ENCODE measurements at places on chromosomes 1 and 21. TPM values are rescaled to one million over a fixed set of nuclear protein-coding genes. Genes with fewer than 3 reads are reported as not detected.

DNA sequence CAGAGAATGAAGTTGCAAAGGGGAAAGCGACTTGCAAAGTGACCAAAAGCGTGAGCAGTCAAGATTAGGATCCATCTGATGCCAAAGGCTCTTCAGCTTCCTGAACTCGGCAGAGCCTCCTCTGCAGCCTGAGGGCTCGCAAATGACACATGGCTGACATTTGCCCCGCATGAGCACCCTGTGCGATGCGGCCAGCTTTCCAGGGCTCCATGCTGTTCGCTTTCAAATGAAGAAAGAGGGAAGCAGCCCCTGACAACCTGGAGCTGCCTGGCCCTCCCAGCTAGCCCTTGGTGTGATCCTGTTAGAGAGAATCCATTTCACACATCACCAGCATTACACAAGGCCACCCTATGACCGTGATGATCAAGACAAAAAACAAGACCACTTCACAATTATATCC, 20.2 kb upstream of the FAM131C start:
- H3K4me3 ChIP-seq, result no peak overlapping the region
- H3K4me1 ChIP-seq, result no peaks in the 10 kb centered on the region
- no peak overlapping the region for H3K27ac ChIP-seq
- H3K36me3 ChIP-seq, result no peaks in the 10 kb centered on the region
- DNase-seq, result no peak
- H3K27me3 ChIP-seq, result no peaks in the 10 kb centered on the region

DNA sequence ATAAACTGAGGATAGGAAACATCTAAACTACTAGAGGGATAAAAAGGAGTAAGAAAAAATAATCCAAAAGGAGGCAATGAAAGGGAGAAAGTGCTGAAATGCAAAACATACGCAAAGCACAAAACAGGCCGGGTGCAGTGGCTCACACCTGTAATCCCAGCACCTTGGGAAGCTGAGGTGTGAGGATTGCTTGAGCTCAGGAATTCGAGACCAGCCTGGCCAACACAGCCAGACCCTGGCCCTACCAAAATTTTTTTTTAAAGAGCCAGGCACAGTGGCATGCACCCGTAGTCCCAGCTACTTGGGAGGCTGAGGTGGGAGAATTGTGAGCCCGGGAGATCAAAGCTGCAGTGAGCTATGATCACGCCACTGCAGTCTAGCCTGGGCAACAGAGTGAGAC, 10.5 kb downstream of the SPOCD1 start:
- no peak overlapping the region for H3K27ac ChIP-seq
- H3K36me3 ChIP-seq, result no peaks in the 10 kb centered on the region
- H3K27me3 ChIP-seq, result no peaks in the 10 kb centered on the region
- H3K4me3 ChIP-seq, result no peak overlapping the region
- no peak for DNase-seq

DNA sequence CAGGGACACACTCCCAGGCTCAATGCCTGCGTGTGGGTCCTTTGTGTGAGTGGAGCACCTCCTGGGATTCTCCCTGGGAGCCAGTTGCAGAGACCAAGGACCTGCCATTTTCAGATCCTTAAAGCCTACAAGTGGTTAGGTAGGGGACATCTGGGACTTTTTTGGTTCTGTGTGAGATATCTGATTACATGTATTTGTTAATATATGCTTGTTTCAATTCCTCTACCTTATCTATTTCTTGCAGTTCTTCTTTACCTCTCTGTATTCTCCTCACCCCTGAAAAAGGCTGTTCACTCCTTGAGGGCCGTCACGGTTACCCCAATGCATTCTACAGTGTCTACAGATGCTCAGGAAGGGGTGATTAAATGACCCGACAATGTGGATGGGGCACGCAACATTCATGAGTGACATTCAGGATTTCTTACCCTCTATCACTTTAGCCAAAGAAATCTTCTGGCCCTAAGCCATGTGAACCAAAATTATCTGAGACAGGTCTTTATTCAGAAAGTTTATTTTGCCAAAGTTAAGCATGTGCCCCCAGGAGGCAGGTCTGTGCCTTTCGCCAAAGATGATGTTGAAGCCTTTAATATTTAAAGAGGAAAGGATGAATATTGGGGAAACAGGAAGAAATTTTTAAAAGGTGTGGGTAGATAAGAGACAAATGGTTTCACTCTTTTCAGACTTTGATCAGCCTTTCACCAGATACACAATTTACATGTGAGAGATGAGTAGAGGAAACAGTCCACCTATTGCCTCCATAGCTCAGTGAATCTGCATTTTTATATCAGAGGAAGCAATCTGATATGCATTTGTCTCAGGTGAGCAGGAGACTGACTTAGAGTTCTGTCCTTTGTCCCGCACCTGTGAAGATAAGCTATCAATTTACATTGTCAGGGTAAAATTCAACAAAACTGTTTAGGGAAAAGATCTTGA, 44.6 kb upstream of the MPZL1 start:
- no peak overlapping the region for H3K4me3 ChIP-seq
- peaks cover 57% of the 10 kb centered on the region for H3K36me3 ChIP-seq
- peaks cover 65% of the 10 kb centered on the region for H3K4me1 ChIP-seq
- H3K27ac ChIP-seq, result peak overlapping the region; percentile 6
- H3K27me3 ChIP-seq, result no peaks in the 10 kb centered on the region

- no peaks in the 10 kb centered on the region for H3K36me3 ChIP-seq
- H3K4me3 ChIP-seq, result no peak overlapping the region
- no peak overlapping the region for H3K27ac ChIP-seq
- no peak for DNase-seq
Measured at GRCh38 chr1:116201911-116202310, 90.7 kb downstream of the MAB21L3 start.

- H3K4me3 ChIP-seq, result no peak overlapping the region
- H3K36me3 ChIP-seq, result no peaks in the 10 kb centered on the region
- H3K27me3 ChIP-seq, result no peaks in the 10 kb centered on the region
- H3K4me1 ChIP-seq, result peaks cover 4% of the 10 kb centered on the region
- DNase-seq, result no peak
- H3K27ac ChIP-seq, result no peak overlapping the region
Measured at GRCh38 chr1:27544834-27545233, 54.9 kb upstream of the WASF2 start.

DNA sequence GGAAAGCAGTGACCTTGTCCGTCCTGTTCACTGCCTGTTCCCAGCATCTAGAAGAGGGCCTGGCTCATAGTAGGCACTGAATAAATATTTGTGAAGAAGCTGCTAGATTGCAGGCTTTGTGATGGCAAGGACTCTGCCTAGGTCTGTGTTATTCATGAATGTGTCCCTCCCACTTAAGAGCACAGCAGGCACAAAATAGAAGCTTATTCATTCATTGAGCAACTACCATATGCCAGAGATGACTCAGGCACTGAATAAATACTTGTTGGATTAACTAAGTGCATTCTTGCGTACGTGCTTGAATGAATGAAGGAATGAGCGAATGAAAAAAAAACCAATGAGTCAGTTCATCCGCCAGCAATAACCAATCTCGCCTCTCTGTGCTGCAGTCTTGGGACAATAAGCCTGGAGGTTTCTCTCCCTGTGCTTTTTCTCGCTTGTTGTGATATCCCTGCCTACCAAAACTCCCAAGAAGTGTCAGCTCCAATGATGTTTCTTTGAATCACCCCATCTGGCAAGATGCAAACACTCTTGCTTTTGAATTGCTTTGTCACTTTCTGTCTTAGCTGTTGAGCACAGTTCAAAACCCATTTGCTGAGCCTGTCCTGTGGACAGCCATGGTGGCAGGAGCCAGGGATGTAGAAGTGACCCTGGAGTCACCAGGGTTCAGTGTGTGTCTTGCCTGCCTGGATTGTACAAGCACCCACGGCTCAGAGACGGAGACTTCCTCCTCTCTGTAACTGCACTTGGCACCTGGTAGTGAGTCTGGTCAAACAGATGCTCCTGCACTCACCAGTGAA, 143.9 kb downstream of the KAZN start:
- H3K36me3 ChIP-seq, result no peaks in the 10 kb centered on the region
- DNase-seq, result no peak
- no peak overlapping the region for H3K27ac ChIP-seq
- no peak overlapping the region for H3K4me3 ChIP-seq
- no peaks in the 10 kb centered on the region for H3K27me3 ChIP-seq

GRCh38 chr1:3009021-3009420, 12.2 kb upstream of the ACTRT2 start:
- no peak overlapping the region for H3K27ac ChIP-seq
- H3K36me3 ChIP-seq, result no peaks in the 10 kb centered on the region
- no peak for DNase-seq
- no peaks in the 10 kb centered on the region for H3K4me1 ChIP-seq
- no peak overlapping the region for H3K4me3 ChIP-seq

DNA sequence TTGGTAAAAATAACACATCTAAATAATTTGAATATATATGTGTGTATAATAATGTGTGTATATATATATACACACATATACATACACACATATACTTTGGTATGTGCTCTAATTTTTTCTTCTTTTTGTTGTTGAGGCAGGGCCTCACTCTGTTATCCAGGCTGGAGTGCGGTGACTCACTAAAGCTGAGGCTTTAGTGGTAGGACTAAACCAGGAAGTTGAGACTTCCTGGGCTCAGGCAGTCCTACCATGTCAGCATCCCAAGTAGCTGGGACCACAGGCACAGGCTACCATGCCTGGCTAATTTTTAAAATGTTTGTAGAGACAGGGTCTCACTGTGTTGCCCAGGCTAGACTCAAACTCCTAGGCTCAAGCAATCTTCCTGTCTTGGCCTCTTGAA, 46.7 kb upstream of the CXADR start:
- no peak for DNase-seq
- no peak overlapping the region for H3K27ac ChIP-seq
- H3K4me3 ChIP-seq, result no peak overlapping the region

Gene ACTA1
- total RNA-seq, result not detected

Gene INSRR
- total RNA-seq, result not detected

Gene SMYD3
- total RNA-seq, result 19.5 TPM

Gene NR1I3
- total RNA-seq, result not detected

Gene CELA3A
- total RNA-seq, result not detected

Gene AUNIP
- total RNA-seq, result not detected
